Skin of body (tissue), 3 donors: ENCODE measurements at places on chromosomes 1 and 21.

DNA sequence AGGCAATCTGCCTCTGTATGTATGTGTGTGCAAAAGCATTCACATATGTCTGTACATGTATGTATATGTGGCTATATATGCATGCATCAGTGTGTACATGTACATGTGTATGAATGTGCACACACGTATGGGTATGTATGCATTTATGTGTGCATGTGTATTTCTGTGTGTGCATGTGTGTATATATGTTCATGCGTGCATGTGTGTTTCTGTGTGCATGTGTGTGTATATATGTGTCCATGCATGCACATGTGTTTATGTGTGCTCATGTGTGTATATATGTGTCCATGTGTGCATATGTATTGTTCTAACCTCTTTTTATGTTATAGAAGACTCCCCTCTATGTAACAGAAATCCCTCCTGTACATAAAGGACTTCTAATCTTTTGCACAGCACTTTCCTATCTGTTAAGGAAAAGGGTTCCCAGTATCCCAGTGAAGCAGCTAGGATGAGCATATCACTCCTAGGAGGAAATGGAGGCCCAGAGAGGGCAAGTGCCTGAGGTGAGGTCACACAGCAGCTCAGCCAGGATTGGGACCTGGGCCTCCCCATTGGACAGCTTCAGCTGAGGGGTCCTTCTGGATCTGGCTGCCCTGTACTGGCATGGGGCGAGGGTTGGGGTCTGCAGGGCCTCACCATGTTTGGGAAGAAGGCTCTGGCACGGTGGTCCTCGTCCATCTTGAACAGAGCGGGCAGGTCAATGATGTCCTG lies 15.8 kb upstream of the SDHB start:
- DNase-seq: no peak

- DNase-seq: no peak
Measured at GRCh38 chr1:184499616-184500015, 112.8 kb downstream of the C1orf21 start.

DNA sequence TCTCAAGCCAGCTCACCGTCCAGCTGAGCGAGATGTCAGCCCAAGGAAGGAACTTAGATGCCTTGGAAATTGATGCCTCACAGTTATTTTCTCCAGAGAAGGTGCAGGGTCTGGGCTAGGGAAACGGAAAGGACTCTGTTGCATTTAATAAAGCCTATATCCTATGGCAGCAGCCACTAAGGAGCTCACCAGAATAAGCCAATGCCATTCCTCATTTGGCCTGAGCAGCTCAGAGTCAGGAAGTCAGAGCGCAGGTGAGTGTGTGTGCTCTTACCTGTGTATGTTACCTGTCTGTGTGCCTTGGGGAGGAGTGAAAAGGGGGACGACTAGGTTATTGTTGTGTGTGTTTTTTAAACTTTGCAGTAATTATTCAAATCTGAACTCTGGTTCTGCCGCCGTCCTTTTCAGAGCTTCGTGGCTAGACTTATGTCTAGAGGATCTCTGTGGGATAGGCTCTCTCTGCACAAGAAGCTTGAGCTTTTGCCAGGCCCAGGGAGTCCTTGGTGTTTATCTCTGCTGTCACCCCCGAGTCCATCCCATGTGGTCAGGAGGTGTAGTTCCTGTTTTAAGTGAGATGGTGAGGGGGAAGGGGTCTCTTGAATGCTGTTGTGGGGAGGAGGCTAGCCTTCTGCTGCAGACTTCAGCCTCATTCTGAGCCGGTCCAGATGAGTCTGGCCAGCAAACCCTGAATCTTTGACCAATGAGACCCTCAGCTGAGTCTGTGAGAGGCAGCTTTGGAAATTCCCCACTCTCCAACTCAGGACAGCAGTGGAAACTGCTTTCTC lies 2.4 kb downstream of the TMCC2 start:
- no peak for DNase-seq

- no peak for DNase-seq
Measured at GRCh38 chr21:32304998-32305397, 6.3 kb downstream of the MRAP start.

DNA sequence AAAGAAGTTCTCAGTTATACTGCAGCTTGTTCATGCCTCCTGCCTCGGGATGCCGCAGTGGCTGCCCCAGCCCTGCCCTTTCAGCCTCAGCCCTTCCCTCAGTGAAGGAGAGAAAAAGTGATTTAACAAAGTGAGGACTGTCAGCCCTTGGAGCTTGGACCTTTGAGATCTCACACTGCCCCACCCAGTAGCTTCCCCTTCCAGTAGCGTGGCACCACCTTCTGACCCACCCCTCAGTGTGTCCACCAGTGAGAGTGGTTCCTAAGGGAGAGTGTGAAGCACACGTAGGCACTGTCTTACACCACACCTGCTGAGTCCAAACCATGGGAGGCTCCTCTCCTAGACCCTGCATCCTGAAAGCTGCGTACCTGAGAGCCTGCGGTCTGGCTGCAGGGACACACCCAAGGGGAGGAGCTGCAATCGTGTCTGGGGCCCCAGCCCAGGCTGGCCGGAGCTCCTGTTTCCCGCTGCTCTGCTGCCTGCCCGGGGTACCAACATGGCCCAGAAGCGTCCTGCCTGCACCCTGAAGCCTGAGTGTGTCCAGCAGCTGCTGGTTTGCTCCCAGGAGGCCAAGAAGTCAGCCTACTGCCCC lies at the start of gene CDA:
Gene CDA (plus strand): TSS at position 464 of the 592 bp plus-strand sequence. CDS start 33 bp downstream, at position 497.
- DNase-seq: no peak

DNA sequence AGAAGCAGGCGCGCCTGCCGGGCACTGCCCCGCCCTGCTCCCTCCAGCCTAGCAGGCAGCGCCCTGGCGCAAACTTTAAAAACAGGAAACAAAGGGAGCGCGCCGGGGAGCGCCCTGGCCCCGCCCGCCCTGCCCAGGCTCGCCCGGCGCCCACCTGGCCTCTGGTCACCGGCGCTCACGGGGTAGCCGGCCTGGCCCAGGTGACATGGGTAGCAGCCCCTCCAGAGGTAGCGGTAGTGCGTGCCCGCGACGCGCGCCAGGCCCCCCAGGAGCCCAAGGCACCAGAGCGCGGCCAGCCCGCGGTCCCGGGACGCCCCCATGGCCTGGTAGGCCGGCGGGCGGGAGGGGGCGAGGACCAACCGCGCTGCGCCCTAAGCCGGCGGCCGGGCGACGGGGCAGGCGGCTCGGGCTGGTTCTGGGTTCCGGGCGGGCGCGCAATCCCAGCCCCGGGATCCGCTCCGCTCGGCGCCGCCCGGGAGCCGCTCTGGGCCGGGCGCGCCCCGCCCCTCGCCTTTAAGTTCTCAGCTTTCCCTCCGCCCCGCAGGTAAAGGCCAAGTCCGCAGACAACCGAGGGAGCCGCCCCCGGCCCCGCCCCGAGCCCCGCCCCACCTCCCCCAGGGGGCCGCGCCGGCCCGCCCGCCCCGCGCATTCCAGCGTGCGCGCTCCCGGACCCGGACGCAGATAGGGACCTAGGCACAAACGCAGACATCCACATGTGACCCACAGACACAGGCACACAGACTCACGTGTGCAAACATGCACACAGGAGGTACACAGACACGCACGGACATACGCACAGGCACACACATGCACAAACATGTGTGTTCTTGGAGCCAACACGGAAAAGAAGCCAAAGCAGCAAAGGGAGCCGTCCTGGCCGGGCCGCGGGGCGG lies 76.7 kb downstream of the ARHGEF16 start:
- DNase-seq: peak; percentile 62

GRCh38 chr1:246591504-246591903 lies 25.2 kb downstream of the CNST start:
- no peak for DNase-seq

DNA sequence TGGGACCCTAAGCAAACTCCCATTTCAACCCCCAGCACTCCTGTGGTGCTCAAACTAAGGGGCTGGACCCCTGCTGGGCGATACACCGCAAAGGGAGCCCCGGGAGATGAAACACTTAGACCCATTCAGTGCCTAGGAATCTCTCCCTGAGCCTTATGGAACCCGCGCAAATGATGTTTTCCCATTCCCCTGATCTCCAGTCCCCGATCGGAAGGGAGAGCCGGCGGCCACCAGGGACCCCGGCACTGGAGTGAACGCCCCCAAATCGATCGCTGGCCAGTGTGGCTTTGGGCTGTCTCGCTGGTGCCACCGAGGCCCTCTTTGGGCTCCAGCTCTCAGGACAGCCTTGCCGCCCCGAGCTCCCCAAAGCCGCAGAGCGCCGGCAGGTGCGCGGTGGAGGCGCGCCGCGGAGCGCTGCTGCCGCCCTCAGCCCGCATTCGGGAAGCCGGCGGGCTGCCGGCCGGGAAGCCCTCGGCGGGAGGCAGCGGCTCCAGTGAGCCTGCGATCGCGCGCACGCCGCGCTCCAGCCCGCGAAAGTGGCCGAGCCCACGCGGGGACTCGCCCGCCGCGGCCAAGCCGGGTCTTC lies 1.1 kb downstream of the PLXNA2 start:
- no peak for DNase-seq

GRCh38 chr1:77007675-77008074 lies 140.4 kb downstream of the ST6GALNAC5 start:
- DNase-seq: no peak

DNA sequence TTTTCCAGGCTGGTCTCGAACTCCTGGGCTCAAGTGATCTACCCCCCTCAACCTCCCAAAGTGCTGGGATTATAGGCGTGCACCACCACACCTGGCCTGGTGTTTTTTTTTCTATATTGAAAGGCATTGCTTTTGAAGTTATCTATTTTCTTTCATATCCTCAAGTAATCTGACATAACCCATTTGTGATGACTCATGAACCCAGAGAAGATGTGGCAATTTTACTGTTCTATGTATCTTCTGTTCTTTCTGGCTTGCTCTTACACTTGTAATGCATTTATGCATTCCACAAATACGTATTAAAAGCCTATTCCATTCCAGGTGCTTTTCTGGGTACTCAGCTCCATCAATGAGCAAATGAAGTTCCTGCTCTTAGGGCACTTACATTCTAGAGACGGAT lies 29.9 kb upstream of the ERRFI1 start:
- DNase-seq: no peak

- peak; percentile 4 for DNase-seq
Measured at GRCh38 chr1:237681210-237681609, 209.5 kb downstream of the ZP4 start.

DNA sequence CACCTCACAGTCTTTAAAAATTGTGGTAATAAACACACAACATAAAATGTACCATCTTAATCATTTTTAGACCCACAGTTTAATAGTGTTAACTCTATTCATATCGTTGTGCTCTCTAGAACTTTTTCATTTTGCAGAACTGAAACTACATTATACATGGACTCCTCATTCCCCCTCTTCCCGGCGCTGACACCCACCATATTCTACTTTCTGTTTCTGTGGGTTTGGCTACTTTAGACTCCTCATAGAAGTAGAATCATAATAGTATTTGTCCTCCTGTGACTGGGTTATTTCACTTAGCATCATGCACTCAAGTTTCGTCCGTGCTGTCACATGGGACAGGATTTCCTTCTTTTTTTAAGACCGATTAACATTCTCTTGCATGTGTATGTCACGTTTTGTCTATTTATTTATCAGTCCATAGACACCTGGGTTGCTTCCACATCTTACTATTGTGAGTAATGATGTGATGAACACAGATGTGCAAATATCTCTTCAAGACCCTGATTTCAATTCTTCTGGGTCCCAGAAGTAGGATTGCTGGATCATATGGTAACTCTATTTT lies 62.9 kb upstream of the TMPRSS2 start:
- no peak for DNase-seq

GRCh38 chr1:202063093-202063492 lies 52.7 kb downstream of the ELF3 start:
- DNase-seq: no peak
